Activated CD8-positive, alpha-beta T cell treated with anti-CD3 and anti-CD28 coated beads for 36 hours (primary cell): ENCODE measurements at places on chromosomes 5 and 9. TPM values are rescaled to one million over a fixed set of nuclear protein-coding genes. Genes with fewer than 3 reads are reported as not detected.
A peak's percentile ranks its signal among the peaks of the same experiment; 100 is the strongest.

Gene PTTG1
- 132 TPM for total RNA-seq

Gene TLX3
- total RNA-seq = not detected

Gene AHRR
- total RNA-seq = 26.3 TPM

Gene CFAP157
- total RNA-seq = not detected

Gene HSPB3
- total RNA-seq = not detected

Gene BTNL3
- not detected for total RNA-seq

Gene NUP214
- 58.3 TPM for total RNA-seq

- peaks cover 9% of the 10 kb centered on the region for H3K4me1 ChIP-seq
- no peaks in the 10 kb centered on the region for H3K36me3 ChIP-seq
- H3K27me3 ChIP-seq = no peaks in the 10 kb centered on the region
- no peak overlapping the region for H3K27ac ChIP-seq
Observed at GRCh38 chr5:96527768-96528661, 95.0 kb upstream of the PCSK1 start.

DNA sequence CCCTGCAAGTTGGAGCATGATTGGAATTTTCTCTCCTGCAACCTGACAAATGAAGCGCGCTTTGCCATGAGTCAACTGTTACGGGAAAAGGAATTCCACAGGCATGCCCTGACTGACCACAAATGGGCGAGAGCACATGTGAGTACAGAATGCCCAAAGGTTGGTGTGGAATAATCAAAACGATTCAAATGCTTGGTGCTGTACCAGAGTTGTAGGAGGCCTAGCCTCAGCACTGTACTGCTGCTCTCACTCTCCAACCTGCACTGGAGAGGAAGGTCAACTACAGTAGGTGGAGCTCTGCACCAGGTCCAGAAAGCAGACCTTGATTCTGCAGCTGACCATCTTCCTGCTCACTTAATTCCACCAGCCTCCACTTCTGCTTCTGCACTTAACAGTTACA is 406.9 kb upstream of the ACTBL2 start:
- no peaks in the 10 kb centered on the region for H3K36me3 ChIP-seq
- H3K27ac ChIP-seq = no peak overlapping the region
- H3K4me1 ChIP-seq = no peaks in the 10 kb centered on the region
- DNase-seq = no peak
- no peak overlapping the region for H3K4me3 ChIP-seq

DNA sequence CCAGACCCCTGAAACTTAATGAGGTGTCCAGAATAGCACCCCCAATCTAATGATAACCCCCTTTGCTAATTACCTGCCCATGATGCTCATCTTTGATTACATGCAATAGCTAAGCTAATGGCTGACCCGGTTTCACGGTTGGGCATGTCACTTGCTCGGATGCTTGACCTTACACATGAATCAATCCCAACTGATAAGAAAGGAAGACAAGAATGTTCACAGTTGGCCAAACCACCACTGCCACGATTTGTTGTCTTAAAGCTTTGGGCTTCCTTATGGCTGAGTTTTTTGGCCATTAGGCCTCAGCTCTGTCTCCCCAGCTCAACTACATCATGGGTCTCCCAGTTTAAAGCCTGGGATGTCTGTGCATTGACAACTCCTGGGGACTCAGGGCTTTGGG is 53.1 kb upstream of the TGFBR1 start:
- H3K4me3 ChIP-seq = no peak overlapping the region
- peaks cover 41% of the 10 kb centered on the region for H3K4me1 ChIP-seq
- H3K27me3 ChIP-seq = peaks cover 3% of the 10 kb centered on the region

DNA sequence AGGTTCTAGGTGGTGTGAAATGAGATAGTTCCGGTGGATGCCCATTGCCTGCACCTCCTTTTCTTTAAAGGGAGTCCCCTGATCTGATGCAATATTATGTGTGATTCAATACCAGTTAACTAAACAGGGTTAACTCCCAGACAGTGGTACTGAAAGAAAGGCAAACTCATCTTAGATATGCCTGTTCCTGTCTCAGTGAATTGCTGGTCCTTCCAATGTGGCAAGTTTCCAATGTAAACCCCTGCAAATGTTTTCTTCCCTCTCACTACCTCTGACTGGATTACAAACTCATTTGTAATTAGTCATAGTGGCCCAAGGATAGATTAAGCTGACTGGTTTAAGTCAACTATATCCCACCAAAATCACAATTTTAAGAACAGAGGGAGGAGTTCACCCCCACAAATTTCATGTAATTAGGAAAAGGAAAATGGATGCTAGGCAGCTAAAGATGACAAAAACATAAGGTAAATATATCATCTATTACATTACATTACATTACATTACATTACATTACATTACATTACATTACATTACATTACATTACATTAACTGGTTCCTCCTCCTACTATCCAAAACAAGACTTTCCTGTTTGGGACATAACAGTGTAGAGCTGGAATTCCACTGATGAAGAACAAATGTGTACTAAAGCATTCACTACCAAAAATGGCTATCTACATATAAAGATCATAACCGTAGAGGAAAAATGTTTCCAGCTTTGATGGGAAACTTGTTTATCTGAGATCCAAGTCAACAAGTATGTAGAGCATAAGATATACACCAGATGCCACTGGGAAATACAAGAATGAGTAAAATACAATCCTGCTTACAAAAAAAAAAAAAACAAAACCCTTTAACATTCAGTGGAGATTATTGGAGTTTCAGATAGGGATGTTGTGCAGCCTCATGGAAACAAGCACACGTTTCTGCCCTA is 121.5 kb upstream of the SNX2 start:
- no peak overlapping the region for H3K4me3 ChIP-seq
- peaks cover 5% of the 10 kb centered on the region for H3K27me3 ChIP-seq
- H3K27ac ChIP-seq = no peak overlapping the region
- DNase-seq = no peak

DNA sequence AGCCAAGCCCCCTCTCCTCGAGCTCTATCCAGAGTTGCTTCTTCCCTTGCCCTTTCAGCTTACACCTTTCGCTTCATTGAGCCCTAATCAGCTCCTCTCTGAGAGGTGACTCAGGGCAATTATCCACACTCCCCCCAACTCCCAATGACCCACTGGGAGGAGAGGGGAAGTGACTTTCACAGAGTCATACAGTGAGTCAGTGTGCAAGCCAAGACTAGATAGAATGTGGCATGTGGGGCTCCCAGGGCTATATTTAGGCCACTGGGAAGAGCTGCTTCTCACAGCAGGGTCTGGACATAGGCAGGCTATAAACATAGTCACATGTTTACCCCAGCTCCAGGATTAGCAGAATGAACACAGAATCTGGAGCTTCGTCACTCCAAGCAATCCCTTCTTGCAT is 57.4 kb downstream of the NRG2 start:
- no peak overlapping the region for H3K27ac ChIP-seq
- peaks cover 15% of the 10 kb centered on the region for H3K27me3 ChIP-seq
- H3K4me1 ChIP-seq = no peaks in the 10 kb centered on the region
- no peak overlapping the region for H3K4me3 ChIP-seq
- DNase-seq = no peak

GRCh38 chr9:72790989-72791388 is 161.9 kb downstream of the ALDH1A1 start:
- no peak overlapping the region for H3K27ac ChIP-seq
- no peaks in the 10 kb centered on the region for H3K36me3 ChIP-seq
- no peak overlapping the region for H3K4me3 ChIP-seq
- no peaks in the 10 kb centered on the region for H3K4me1 ChIP-seq
- DNase-seq = no peak

DNA sequence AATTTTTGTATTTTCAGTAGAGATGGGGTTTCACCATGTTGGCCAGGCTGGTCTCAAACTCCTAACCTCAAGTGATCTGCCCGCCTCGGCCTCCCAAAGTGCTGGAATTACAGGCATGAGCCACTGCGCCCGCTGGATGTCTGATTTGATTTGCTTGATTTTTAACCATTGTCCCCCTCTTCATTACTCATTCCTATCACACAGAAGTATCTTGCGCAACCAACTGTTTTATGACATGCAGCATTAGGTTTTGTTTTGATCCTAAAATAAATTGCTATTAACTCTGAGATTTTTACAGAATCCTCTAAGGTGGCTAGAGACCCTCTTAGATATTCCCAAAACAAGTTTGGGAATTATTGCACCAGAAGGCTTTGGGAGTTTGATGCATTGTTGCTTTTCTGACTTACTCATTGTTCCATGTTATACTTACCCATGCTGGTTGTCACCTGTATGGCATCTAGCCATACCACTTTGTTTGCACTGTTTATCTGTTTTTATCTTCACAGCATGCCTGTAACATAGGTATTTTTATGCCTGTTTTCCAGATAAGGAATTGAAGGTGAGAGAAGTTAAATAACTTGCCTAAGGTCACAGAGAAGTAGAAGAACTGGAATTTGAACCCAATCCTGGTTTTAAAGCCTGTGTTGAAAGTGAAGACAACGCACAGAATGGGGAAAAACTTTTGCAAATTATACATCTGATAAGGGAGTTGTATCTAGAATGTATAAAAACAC is 35.9 kb upstream of the PWWP2A start:
- no peak overlapping the region for H3K27ac ChIP-seq
- H3K36me3 ChIP-seq = no peaks in the 10 kb centered on the region
- DNase-seq = no peak
- H3K27me3 ChIP-seq = no peaks in the 10 kb centered on the region

DNA sequence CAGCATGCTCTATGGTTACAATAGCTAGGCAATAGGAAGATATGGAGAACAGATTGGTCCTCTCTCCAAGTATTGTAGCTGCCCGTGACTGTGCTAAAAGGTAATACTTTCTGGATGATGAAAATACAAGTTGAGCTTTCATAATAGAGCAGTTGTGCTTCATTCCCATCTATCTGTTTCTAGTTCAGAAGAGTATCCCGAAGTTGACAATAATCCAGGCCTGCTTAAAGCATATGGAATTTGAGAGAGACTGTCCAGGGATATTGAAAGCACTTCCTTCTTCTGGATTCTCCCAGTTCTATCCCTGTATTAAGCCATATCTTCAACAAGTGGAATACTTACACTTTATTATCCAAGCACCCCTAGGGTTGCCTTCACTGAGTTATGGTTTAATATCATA is 350.4 kb downstream of the EFNA5 start:
- H3K27me3 ChIP-seq = peaks cover 5% of the 10 kb centered on the region
- H3K4me3 ChIP-seq = no peak overlapping the region
- H3K36me3 ChIP-seq = no peaks in the 10 kb centered on the region
- no peak for DNase-seq

DNA sequence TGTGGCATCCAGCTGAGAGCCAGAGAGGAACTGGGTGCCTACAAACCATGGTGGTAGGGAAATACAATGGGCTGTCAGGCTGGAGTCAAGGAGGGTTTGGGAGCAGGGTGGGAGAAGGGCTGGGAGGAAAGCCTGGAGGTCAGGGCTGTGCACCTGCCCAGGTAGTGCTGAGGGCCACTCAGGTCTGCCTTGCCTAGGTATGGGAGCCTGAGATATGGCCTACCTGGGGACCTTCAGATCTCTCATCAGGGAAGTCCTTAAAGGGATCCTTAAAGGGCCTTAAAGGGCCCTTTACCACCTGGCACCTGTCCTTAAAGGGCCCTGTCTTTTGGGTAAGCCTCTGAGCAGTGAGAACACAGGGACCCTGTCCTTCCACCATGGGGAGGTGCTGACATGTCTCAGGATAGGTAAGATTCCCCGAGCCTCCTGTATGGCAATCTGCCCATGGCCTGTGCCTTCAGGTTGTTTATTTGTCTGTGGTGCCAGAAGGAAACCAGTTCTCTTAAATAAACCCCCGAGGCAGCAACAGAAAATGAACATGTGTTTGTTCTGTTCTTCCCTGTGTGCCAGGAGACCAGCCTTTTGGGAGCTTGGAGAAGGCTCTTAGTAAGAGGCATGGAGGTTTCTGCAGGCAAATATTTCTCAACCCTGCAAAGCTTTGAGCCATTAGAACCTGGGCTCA is 23.3 kb downstream of the SLC25A48 start:
- H3K27me3 ChIP-seq = peaks cover 9% of the 10 kb centered on the region
- H3K36me3 ChIP-seq = no peaks in the 10 kb centered on the region
- H3K4me3 ChIP-seq = no peak overlapping the region
- no peak for DNase-seq
- H3K4me1 ChIP-seq = no peaks in the 10 kb centered on the region
- H3K27ac ChIP-seq = no peak overlapping the region

DNA sequence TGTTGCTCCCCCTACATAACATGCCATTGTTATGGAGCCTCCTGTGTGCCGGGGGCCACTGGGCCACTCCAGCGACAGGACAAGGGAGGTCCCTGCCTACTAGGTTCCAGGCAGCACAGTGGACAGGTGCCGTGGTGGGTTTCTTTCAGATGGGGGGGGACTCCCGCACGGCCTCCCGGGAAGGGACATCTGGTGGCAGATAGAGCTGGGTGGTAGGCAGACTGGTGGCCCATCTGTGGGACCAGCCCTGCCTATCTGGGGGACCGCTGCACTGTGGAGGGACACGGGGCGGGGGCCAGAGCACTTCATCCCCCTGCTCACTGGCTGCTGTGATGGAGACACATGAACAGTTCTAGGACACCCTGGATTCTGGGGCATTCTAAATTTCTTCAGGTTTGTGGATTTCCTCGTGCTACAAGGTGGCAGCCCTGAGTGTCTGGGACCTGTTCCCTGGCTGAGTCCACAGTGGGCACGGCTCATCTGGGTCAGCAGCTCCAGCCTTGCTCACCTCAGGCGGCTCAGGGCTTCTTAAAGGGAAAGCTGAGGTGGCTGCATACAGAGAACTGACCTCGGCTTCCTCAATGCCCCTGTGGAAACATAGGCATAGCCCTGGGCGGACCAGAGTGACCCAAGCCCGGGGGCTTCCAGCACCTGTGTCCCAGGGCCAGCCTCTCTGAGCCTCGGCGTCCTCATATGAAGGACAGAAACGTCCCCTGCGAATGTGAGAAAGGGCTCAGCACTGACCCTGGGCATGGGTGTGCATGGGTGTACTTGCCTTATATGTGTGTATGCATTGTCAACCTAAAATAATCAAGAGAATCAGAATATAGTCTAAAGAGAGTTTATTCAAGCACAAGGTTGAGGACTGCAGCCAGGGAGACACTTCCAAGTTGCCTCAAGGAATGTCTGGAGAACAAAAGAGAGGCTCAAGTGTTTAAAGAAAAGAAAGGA is 22.5 kb downstream of the FGD3 start:
- peaks cover 50% of the 10 kb centered on the region for H3K36me3 ChIP-seq
- H3K4me3 ChIP-seq = peak overlapping the region; percentile 98
- H3K27ac ChIP-seq = peak overlapping the region; percentile 100
- H3K4me1 ChIP-seq = peaks cover 74% of the 10 kb centered on the region
- H3K27me3 ChIP-seq = no peaks in the 10 kb centered on the region
- DNase-seq = no peak

- no peak overlapping the region for H3K27ac ChIP-seq
- H3K36me3 ChIP-seq = peaks cover 17% of the 10 kb centered on the region
- no peak overlapping the region for H3K4me3 ChIP-seq
- DNase-seq = no peak
- H3K4me1 ChIP-seq = no peaks in the 10 kb centered on the region
Observed at GRCh38 chr9:123860603-123861002, 69.3 kb downstream of the DENND1A start.

DNA sequence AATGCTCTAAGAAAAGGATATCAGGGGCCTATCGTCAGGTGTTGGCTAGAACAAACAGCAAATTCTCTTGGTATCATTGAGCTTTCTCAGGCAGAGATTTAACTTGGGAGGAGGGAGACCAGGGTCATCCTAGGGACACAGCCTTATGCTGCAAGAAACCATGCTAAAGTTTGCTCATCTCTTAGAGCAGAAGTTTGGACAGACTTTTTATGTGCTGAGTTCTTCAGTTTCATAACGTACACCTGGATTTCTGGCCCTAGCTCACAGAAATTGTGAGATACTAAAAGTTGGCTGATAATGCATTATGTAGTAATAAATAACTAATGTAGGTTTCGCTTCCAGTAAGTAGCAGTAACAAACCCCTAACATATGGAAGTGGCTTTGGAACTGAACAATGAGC is 1359.8 kb upstream of the CDH9 start:
- DNase-seq = no peak
- no peaks in the 10 kb centered on the region for H3K4me1 ChIP-seq
- no peak overlapping the region for H3K27ac ChIP-seq
- H3K4me3 ChIP-seq = no peak overlapping the region
- no peaks in the 10 kb centered on the region for H3K27me3 ChIP-seq
